Femur (tissue), 1 donor: ENCODE measurements at places on chromosomes 5 and 9.

DNA sequence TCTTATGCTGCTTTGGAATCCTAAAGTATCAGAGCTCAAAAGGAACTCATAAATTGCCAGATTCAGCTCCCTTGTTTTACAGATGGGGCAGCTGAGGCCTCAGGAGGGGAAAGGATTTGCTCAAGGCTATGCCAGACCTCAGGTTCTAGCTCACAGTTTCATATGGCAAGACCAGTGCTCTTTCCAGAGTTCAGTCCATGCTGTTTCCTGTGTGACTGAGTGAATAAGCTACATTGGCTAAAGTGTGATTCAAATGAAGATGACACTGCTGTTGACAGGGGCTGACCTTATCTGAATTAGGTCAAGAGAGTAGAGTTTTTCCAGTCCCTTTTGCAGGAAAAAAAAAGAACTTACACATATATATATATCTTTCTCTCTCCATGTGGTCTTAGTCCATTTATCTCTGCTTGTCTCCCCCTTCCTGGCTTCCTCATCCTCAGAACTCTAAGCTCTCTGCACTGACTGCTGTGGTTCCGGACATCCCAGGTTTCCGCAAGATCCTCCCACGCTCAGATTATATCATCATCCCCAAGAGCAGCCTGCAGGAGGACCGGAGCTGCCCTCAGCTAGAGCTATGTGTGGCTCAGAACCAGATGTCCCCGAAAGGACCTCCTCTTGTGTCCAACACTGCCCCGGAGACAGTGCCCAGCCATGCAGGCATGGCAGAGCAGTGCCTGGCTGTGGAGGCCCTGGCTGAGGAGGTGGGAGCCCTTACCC is 9.3 kb downstream of the HMGXB3 start:
- DNase-seq, result no peak

GRCh38 chr5:129718471-129719090 is 29.3 kb upstream of the MINAR2 start:
- no peak for DNase-seq

DNA sequence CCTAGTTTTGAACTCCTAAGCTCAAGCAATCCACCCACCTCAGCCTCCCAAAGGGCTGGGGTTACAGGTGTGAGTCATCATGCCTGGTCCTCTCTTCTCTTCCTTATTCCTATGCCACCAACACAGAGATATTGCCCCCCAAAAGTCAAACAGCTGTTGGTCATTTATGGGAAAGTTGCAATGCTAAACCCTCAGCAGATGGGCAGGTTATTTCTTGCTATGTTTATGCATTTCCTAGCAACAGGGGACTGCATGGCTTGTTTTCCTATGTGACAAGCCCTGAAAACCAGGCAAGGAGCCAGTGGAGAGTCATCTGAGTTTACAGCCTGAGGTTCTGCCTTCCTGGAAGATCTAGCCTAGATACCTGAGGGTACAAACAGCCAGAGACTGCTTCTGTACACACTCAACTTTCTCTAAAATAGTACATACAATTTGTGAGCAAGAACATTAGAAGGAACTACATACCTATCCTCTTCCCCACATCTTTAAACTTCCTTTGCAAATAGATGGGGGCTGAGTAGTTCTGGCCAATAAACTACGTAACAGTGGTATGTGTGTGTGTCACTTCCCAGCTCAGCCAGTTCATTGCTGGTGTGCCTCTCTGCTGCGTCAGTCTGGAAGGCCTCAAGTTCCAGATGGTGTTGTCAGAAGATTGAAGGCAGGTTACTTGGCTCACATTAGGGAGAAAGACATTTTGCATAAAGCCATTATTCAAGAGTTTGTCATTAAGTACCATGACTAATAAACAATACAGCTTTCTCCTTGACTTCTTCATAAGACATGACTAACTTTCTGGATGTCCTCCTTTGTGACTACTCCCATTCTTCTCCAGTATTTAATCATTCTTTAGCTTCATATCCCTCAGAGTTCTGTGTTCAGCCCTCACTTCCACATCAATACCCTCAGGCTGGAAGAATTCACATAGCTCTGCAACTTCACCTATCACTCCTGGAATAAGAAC is 65.3 kb downstream of the CSNK1A1 start:
- peak; percentile 91 for DNase-seq

DNA sequence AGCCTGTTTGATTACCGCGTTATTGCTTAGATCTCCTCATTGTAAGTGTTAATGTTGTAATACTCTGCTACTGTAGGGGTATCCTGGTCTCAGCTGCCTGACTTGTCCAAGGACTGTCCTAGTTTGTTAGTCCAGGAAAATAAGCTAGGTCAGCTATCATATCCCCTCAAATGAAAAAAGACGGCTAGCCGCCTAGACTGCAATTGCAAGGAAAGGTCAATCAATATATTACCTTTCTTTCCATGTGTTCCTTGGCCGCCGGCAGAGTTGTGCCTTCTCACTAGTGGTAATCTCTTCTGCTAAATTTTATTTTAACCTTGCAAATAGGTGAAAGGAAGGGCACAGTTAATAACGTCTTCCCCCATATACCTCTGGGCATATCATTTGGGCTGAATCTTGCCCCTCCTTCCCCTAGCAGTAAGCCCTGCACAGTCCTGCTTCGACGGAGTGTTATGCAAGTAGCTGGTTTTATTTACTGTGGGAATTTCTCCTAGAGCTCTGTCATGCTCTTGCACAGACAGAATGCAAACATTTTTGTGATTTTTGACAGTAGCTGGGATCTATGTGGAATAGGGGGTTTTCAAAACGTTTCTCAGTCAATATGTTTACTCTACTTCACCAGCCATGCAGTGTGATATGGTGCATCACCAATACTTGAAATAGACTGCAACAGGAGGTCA is 288.5 kb downstream of the MAST4 start:
- no peak for DNase-seq

- DNase-seq, result no peak
Measured at GRCh38 chr9:120663380-120663779, 50.9 kb downstream of the MEGF9 start.

- DNase-seq, result peak; percentile 36
Measured at GRCh38 chr9:126984969-126985368, 70.4 kb downstream of the RALGPS1 start.

DNA sequence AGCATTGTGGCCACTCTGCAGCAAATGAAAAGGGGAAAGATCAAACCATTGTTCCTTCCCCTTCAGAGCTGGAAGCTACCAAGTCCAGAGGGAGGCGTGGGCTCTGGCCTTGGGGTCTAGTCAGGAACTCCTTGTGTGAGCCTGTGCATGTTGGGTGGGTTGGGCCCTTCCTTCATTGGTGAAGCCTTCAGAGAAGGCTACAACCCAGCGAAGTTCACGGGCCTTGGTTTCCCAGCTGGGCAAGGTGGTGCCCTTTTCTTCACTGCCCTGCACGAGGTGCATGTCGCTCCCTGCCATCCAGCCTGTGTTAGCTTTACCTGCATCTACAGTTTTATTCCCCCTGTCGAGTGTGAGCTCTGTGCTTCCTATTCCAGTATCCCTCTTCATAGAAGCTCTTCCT is 84.7 kb downstream of the ZNF618 start:
- DNase-seq, result no peak

GRCh38 chr9:18208166-18209059 is 265.5 kb upstream of the ADAMTSL1 start:
- DNase-seq, result peak; percentile 51

DNA sequence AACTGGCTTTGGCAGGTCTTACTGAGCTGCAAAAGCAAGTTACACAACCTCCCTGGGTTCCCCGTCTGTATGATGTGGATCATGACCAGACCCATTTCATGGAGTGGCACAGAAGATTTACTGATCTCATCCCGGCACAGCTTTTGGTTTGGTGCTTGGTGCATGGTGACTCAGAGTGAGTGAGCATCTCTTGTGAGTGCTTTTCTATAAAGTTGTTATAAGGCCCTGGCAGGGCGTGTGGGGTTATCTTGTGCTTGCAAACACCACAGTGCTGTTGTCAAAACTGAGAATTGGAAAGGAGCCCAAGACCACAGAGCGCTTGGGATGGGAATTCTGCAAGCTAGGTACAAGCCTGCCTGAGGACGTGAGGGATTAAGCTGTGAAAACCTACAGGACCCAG is 425.2 kb downstream of the GADD45G start:
- no peak for DNase-seq

DNA sequence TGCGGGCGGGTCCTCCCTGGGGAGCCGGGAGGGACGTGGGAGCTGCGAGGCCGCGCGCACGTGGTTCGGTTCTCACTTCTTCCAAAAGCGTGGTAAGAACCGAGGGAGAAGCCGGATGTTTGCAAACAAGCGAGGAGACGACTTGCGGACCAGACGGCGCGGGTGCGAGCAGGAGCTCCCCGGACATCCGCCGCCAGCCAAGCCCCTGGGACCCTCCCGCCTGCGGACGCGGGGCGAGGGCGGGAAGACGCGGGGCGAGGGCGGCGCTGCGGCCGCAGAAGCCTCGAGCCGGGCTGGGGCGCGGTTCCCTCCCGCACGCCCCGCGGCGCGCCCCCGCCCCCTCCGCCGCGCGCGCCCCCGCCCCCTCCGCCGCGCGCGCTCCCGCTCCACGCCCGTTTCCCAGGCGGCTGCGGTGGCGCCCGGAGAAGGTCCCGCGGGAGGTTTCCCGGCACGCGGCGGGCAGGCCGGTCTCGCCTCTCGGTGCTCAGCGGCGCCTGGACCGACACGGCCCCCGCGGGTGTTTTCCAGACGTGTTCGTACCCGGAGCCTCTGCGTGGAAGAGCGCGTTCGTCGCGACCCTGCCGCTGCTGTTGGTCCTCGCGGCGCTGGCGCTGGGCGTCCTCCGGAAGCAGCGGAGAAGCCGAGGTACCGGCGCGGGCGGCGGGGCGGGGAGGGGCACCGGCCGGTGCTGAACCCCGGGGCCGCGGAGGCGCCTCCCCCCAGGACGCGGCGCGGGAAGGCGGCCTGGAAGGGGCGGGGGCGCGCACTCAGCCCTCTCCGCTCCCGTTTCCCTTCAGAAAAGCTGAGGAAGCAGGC is 12.8 kb downstream of the BTNL9 start:
- no peak for DNase-seq

DNA sequence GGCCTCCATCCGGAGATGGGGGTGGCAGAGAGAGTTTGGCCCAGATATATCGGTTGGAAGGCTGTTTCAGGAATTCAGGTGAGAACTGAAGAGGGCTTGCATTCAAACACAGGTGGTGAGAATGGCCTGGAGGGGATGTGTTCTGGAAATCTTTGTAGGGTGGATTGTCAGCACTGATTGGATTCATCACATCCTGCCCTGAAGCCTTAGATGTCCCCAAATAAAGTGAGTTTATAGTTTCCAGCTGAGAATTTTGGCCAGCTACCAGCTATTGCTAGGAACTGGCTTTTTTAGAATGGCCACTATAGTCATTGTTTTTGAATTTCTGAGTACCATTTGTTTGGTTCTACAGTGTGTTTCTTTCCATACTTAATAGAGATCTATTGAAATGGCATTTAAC is 46.1 kb upstream of the ANKH start:
- no peak for DNase-seq

GRCh38 chr9:135507104-135508035 is 6.9 kb downstream of the MRPS2 start:
- DNase-seq, result peak; percentile 6

GRCh38 chr9:35324966-35325365 is 163.2 kb downstream of the UNC13B start:
- DNase-seq, result no peak

GRCh38 chr9:127178686-127179632 is 56.5 kb upstream of the ANGPTL2 start:
- peak; percentile 70 for DNase-seq

DNA sequence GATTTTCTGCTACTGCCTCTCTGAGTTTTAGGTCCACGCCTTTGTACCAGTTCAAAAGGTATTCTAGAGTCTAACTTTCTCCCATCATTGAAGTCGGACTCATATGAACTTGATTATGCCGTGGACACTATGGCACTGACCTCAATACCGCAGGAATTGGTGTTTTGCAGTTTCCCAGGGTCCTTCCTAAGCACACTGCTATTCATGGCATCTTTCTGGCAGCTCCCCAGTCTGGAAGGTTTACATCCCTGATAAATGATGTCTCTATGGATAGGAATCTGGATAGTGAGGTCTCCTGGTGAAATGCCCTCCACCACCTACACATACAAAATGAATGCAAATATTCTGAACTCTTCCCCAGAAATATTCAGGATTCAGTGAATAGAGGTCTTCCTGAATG is 422.2 kb downstream of the CTNND2 start:
- no peak for DNase-seq

DNA sequence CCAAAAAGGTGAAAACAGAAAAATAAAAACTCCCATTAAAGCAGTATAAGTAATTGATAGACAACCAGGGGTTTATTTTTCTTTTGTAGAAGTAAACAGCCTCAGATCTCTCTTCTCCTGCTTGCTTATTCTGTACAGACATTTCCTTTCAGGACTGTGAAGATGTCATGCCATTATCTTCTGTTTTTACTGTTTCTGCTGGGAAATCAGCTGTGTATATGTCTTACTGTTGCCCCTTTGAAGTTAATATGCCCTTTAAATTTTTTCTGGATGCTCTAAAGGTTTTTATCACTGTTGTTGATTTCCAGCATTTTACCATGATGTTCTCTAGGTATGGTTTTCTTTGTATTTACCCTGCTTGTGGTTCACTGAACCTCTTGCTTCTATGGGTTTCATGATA is 199.5 kb downstream of the NXNL2 start:
- DNase-seq, result no peak

- no peak for DNase-seq
Measured at GRCh38 chr5:1175801-1176472, 25.5 kb upstream of the SLC6A19 start.

- DNase-seq, result no peak
Measured at GRCh38 chr9:138077126-138077525, 199.5 kb downstream of the CACNA1B start.

GRCh38 chr9:93097511-93098201 is 1.6 kb downstream of the CARD19 start:
- DNase-seq, result peak; percentile 42

GRCh38 chr9:93968451-93969327 is 13.5 kb upstream of the BARX1 start:
- no peak for DNase-seq

DNA sequence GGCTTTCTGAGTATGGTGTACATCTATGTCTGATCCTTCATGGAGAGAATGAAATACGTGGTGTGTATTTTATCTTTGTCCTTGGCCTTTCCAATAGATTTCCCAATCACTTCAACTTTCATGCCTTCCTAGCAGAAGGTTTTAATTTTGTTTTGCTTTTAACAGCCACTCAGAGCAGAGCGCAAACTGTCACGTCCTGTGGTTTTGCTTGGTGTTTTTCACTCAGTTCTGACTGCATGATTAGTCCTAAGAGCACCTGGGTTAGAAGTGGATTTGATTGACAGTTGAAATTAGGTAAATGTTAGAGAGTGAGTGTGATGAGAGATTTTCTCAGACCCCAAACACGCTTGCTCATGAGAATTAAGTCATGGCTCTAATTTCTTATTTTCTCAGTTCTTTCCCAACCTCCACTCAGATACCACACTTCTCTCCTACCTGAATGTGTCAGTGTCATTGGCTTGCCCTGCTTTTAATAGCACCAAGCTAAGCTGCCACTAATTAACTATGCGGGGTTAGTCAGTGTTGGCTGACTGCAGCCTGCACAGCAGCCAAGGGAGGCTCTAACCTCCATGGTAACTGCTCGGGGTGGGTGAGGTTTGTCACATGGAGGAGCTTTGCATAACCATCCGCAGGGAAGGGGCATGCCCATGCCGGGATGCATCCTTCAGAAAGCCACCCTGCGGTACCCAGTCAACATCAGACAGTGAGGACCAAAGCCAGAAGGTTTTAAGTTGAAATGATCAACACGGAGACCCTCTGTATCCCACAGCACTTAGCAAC is 173.4 kb downstream of the NR3C1 start:
- DNase-seq, result no peak
